EH (cell line): ENCODE measurements at places on chromosomes 16 and 17.

DNA sequence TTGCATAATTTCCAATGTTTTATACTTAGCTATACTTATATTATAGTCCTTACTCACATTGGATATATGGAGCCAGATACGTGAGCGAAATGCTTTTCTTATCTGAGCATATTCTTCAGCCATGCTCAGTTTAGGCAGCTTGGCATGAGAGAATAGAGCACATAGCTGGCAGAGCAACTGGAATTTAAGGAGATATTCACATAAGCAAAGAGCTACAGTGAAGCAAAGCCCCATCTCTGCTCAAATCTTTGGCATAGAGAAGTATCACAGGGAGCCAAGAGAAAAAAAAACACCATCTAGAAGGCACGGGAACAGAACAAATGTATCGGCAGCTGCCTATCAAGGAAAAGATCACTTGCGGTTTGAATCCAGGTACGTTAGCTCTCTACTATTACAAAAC, 734.2 kb upstream of the KIF2B start:
- DNase-seq, result no peak

GRCh38 chr17:50361561-50362480, 11.2 kb downstream of the MRPL27 start:
- DNase-seq, result peak; percentile 74

- DNase-seq, result no peak
Observed at GRCh38 chr16:28003021-28003865, 60.3 kb downstream of the GSG1L start.

GRCh38 chr17:33277436-33278100, 15.5 kb downstream of the ASIC2 start:
- DNase-seq, result peak; percentile 13

GRCh38 chr16:31350275-31351005, 4.5 kb upstream of the ITGAX start:
- DNase-seq, result no peak

GRCh38 chr17:28187931-28188330, 131.1 kb upstream of the TMEM97 start:
- DNase-seq, result no peak

GRCh38 chr17:42704837-42705494, 22.6 kb downstream of the CNTNAP1 start:
- DNase-seq, result no peak

DNA sequence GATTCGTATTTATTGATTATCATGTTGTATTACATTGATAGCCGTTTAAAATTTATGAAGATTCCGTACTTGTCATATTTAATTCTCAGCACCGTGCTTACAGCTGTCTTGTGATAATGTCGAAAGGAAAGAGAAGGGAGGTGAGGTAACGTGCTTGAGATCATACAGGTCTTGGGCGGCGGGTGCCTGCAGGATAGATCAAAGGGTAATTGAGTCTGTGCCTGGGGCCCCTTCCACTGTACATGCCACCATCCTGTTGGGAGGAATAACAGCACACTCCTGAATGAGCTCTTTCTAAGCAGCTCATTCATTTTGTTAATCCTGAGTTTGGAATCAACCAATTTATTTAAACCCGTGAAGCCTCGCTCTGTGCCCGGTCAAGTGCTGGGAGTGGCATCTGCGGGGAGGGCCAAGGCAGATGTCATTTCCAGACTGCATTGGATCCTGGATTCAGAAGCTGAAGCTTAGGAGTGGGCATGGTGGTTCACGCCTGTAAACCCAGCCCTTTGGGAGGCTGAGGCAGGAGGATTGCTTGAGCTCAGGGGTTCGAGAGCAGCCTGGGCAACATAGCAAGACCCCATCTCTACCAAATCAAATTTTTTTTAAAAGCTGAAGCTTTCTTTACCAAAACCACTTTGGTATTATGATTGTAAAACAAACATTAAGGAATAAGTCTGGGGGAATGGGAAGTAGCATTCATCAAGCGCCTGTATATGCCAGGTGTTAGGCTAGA, 25.8 kb downstream of the WWOX start:
- no peak for DNase-seq

- DNase-seq, result no peak
Observed at GRCh38 chr17:81066771-81067315, 31.9 kb downstream of the BAIAP2 start.

DNA sequence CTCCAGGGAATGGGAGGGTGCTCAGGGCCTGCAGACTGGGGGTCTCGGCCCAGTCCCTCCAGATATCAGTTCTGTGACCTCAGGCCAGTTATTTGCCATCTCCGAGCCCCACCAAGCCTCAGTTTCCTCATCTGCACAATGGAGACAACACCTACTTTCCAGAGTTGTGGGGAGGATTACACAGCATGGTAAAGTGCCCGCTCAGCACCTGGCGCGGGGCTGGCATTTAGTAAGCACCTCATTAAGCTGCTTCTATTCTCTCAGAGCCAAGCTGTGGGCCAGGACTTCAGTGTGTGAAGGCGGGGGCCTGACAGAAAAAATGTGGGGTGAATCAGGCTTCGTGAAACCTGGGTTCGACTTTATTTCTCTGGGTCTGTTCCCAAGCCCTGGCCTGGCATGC, 5.2 kb downstream of the FAM83G start:
- DNase-seq, result no peak

- DNase-seq, result no peak
Observed at GRCh38 chr17:45663772-45664171, 120.3 kb upstream of the CRHR1 start.

- DNase-seq, result no peak
Observed at GRCh38 chr16:72887537-72887936, 160.4 kb downstream of the ZFHX3 start.

- DNase-seq, result no peak
Observed at GRCh38 chr16:2900526-2901075, 11.1 kb upstream of the FLYWCH1 start.

- DNase-seq, result no peak
Observed at GRCh38 chr17:34673516-34673915, 94.1 kb downstream of the TMEM132E start.

- peak; percentile 61 for DNase-seq
Observed at GRCh38 chr17:49861150-49861884, 13.4 kb upstream of the TAC4 start.

DNA sequence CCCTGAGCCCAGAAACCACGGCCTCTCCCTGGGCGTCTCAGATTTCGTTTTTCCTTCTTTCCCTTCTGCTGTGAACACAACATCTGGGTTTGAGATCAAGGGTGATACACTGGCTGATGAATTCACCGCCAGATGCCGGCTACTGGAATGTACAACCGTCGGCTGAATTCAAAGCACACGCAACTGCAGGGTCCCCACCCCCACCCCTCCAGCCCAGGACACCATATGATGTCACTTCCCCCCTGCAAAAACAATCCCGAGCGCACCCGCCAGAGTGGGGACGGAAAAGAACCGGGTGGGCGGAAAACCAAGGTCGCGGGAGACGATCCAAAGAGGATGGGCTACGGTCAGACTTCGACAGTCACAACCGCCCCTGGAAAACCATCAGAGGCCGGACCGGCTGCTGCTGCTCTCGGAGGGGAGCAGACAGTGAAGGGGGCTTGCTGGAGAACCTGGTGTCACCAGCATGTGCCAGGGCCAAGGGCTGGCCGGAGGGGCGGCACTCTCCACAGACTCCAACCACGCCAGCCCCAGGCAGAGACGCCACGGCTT, 23.3 kb downstream of the CEP295NL start:
- peak; percentile 95 for DNase-seq
